CD4-positive, alpha-beta T cell treated with Interferon gamma for 1 hour (primary cell): ENCODE measurements at places on chromosomes 2 and 18.

GRCh38 chr2:113861740-113862139, 28.1 kb upstream of the ACTR3 start:
- no peak for DNase-seq

DNA sequence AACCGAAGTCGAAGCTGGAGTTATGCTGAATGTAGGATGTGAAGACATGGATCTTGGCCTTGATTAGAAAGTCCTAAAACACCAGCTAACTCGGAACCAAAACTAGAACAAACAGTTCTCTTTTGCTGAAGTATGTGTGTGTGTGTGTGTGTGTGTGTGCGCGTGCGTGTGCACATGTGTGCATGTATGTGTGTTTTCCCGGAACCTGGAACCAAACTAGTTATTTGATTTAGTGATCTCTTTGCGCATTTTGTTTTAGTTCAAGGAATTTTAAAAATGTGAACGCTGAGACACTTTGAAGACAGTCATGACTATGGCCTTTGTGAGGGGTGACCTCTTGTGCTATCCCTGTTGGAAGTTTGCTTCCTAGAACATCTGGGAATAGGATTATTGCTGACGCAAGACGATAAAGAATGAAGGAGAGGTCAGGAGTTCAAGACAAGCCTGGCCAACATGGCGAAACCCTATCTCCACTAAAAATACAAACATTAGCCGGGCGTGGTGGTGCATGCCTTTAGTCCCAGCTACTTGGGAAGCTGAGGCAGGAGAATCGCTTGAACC, 23.8 kb downstream of the FHL2 start:
- DNase-seq = no peak

DNA sequence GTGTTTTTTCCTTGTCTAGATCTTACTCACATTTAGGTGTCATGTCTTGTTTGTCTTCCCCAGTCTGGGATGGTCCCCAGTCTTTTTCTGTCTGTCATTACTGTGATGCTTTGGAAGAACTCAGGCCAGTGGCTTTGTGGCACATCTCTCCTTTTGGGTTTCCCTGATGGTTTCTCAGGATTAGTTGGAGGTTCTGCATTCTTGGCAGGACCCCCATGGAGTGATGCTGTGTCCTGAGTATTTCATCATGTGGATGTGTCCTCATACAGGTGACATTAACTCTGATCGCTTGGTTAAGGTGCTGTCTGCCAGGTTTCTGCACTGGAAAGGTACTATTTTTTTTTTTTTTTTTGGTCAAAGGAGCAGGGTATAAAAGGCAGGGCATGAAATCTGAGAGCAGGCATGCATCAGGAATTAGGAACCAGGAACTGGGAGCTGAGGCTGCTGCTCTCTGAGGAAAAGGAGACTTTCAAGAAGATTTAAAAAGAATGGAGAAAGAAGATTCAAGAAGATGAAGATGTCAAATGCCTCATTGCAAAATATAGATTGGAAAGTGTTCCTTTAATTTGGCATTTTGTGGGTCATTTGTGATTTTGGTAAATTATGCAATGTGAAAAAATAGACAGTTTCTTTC, 85.3 kb downstream of the NUP35 start:
- DNase-seq = no peak

- peak; percentile 67 for DNase-seq
Observed at GRCh38 chr18:44507729-44508325, 172.9 kb upstream of the SETBP1 start.

GRCh38 chr18:9483526-9483925, 8.2 kb downstream of the RALBP1 start:
- no peak for DNase-seq

GRCh38 chr2:125070726-125071505, 1045.8 kb downstream of the CNTNAP5 start:
- no peak for DNase-seq

- DNase-seq = no peak
Observed at GRCh38 chr2:223880796-223881195, 43.4 kb upstream of the AP1S3 start.

DNA sequence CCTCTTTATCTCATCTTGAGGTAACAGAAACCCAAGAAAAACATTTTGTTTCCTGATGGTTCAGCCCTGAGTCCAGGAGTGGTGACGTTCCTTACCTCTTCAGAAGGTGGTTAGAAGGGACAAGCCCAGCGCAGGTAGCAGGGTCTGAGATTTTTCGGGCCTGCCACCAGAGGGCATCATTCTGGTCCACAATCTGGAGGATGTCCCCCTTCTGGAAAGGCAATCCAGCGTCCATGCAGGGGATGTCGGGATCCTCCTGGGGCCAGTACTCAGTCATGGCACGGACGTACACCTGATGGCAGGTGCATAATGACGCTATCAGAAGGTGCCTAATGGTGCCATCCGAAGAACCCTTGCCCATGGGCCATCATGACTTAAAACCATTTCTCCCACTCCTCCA, 17.7 kb downstream of the MPP4 start:
- no peak for DNase-seq

DNA sequence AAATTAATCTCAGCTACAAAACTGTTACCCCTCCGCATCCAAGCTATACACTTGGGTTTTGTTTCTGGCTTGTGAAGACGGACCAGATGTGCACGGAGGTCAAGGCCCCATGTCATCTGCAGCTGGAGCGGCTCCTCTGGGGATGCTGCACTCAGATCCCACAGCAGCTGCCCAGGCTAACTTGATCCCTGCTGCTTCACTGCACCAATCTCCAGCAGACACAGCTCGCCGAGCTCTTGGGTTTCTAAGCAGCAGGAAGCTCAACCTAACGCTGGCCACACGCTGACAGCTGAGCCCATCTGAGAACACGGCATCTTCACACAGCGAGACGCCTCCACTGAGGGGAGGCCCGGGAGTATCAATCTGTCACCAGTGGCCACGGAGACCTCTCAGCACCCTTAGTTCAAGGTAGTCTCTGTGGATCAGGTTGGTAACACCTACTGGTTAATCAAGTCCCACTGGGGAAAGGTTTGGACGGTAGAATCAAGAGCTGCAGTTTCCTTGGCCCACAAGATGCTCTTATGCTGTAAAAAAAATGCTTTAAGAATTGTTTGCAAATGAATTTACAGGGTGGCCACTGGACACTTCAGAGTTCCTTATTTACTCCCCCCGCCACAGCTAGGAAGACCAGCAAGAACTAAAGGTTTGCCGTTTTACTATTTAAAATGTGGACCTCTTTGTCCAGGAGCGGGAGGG, 67.5 kb downstream of the EMILIN2 start:
- DNase-seq = no peak

- DNase-seq = no peak
Observed at GRCh38 chr2:39447266-39448168, 10.4 kb upstream of the MAP4K3 start.

- DNase-seq = no peak
Observed at GRCh38 chr2:218996937-218997336, 3.7 kb upstream of the CRYBA2 start.

GRCh38 chr2:105804266-105804665, 59.6 kb downstream of the NCK2 start:
- DNase-seq = no peak

- no peak for DNase-seq
Observed at GRCh38 chr2:221245045-221245444, 327.1 kb downstream of the EPHA4 start.

DNA sequence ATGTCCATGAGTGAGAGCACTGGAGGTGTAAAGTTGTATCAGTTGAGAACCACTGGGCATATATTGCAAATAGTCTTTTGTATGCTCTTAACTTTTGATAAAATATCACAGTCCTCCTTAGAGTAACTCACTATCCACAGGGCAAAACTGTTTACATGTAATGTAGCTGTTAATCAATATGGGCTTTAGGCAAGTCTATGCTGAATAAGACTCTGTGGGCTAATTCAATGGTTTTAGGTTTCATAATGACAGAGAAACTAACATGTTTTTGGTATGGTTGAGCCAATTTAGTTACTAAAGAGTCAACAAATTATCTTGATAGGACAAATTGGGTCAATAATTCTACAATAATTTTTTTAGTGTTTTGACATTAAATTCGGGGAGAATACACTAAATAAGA, 1134.9 kb upstream of the FAM98A start:
- DNase-seq = no peak

DNA sequence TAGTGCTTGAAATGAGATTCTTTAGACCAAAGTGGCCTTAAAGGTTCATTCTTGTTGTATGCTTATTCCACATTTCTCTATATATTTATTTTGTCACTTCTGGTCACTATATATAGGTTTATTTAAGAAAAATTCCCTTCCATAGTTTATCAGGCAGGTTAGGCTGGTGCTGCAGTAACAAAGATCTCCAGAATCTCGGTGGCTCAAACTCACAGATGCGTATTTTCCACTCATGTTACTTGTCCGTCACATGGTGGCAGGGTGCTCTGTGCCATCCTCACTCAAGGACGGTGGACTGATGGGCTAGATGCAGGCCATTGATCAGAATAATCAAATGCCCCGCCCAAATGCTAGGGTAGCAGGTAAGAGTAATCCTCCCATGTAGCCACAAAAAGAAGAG, 19.8 kb downstream of the SPTBN1 start:
- no peak for DNase-seq

GRCh38 chr18:42839408-42839807, 276.1 kb downstream of the RIT2 start:
- no peak for DNase-seq

DNA sequence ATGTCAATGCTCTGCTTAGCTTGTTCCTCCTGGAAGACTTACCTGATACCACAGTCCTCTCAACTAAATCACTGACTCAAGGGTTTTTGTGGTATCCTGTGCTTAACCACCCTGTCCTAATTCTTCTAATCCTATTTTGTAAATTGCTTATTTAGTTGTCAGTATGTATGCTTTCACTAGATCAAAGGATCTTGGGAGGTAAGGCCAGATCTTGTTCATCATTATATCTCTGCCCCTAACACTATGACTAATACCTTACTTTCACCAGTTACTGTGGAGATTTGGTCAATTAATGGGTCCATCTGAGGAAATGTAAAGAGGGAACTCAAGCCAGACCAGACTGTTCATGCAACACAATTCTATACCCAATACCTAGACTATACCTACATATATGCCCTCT, 203.2 kb downstream of the GULP1 start:
- DNase-seq = no peak

DNA sequence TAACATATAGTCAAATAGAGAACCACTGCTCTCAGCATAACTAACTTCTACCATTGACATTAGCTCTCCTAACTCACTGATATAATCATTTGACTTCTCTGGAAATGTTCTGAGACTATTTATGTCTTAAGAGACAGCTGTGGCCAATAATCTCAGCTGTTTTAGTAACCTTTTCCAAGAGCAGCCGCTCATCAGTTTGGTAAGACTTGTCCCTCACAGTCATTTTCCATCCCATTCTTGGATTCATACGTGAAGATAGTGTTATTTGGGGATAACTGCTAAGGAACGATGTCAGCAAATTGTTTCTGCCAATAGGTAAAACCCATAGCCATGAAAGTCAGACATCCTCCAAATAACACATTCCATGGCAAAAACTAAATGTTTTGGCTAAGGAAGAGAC, 127.8 kb downstream of the LNPK start:
- no peak for DNase-seq

DNA sequence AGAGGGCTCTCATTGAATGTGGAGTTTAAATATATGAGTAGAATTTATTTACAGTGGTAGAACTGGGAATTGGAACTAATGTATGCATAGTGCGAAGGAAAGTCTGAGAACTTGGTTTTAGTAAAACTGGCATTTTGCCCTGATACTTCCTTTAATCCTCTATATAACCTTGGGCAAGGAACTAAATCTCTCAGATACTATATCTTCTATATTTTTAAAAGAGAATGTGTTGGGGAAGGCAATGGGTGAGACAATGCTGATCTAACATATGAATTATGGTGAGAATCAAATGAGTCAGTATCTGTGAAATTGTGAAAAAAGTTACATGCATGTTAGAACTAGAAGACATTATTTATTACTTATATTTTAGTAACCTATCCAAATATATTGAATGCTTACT, 2109.4 kb upstream of the PIK3C3 start:
- DNase-seq = no peak

- DNase-seq = no peak
Observed at GRCh38 chr2:96511851-96512250, 6.7 kb upstream of the NEURL3 start.

- no peak for DNase-seq
Observed at GRCh38 chr2:226001716-226002115, 602.2 kb downstream of the NYAP2 start.

GRCh38 chr2:112583497-112584133, 794 bp upstream of the CHCHD5 start:
- no peak for DNase-seq

DNA sequence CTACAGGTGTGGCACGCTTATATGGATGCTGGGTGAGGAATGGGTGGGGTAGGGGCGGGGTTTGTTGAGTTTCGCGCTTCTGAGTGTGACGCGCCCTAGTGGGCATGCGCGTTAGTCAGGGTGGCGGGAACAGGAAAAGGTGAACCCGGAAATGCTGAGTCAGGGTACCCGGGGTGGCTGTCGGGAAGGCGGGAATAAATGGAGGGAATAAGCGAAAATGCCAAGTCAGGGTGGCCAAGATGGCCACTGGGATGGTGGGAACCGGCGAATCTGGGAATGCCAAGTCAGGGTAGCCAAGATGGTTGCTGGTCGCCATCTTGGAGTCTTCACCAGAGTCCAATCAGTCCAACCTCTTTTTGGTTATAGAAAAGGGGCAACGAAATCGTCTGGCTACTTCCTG, 585.0 kb downstream of the SUCLG1 start:
- DNase-seq = no peak

DNA sequence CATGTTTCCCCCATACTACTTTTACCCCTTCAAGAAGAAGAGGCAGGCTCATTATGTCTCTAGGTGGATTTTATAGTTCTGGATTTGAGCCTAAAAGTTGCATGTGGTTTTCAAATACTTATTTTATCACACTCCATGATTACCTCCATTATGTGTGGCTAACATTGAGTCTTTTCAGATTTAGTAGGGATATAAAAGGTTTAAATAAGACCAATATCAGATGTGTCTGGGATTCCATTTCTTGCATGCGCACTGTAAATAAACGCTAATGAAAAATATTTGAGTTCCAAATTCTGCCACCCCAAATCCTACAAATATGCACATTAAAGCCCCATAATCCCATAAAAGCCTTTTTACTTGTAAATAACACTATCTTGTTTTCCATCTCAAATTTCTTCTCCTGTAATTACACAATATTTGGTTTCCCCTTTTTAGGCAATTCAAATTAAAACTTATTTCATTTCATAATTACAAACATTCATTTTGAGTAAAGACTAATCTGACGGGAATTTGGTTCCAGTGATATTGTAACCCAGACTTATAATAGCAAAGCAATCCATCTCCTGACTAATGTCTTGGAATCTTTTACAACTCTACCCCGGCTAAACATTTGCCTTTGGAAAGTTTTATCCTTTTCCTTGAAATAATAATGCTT, 600.0 kb downstream of the SLC4A3 start:
- no peak for DNase-seq

DNA sequence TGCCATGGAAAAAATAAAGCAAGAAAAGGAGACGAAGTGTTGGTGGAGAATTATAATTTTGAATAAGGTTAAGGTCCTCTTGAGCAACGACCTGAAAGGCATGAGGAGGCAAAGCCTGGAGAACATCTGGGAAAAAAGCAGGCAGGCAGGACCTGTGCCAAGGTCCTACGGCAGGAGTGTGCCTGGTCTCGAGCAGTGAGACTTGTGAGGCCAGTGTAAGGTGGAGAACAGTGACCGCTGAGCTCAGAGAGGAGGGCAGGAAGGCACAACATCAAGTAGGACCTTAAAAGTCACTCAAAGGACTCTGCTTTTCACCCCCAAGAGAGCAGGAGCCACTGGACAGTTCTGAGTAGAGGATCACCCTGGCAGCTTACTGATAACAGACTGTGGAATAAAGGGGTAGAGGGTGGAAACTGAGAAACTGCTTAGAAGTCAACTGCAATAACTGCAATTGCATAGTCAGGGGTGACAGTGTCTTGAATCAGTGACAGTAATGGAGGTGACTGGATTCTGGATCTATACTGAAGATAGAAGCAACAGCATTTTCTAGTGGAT, 3.5 kb downstream of the NOL10 start:
- DNase-seq = no peak
